ENCODE measurements at places on chromosomes 2 and 18. TPM values are rescaled to one million over a fixed set of nuclear protein-coding genes. Genes with fewer than 3 reads are reported as not detected.
A peak's percentile ranks its signal among the peaks of the same experiment; 100 is the strongest.

CYP1B1 gene
- total RNA-seq = 2.0 TPM

DLX2 gene
- not detected for total RNA-seq

NXPH2 gene
- not detected for total RNA-seq

GRCh38 chr2:207706936-207707860 lies 4.2 kb upstream of the CCNYL1 start:
- ATAC-seq = no peak

- ATAC-seq = peak; percentile 75
Measured at GRCh38 chr18:59881728-59882656, 17.8 kb upstream of the PMAIP1 start.

DNA sequence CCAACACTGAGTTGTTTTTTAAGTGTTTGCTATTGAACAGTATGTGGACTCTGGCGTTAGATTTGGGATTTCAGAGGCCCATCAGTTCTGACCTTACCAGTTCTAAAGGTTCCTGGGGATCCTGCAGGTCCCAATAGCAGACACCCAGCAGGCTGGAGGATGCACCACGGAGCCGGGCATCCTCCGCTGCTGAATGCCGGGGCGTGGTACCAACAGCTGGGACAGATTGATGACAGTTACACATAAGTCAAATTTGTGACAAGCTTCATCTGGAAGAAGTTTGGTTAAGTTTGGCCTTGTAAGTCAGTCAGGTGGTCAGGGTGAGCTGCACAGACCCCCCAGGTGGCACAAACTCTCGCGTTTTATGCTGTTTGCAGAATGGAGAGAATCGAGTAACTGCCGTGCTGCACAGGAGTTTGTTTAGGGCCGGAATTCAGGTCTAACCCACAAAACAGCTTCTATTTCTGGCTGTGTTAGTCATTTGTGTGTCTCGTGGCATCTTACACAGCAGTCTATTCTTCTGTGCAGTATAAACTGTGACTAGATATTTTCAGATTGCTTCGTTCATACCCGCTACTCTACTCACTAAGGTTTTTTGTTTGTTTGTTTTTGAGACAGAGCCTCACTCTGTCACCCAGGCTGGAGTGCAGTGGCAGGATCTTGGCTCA lies 19.2 kb downstream of the CTDP1 start:
- ATAC-seq = no peak

- ATAC-seq = no peak
Measured at GRCh38 chr2:155026651-155027174, 328.2 kb downstream of the KCNJ3 start.

- peak; percentile 90 for ATAC-seq
Measured at GRCh38 chr2:126657636-126658318, 1.8 kb downstream of the GYPC start.

Measured in esophagus mucosa (tissue), 1 donor.